Activated CD4-positive, alpha-beta memory T cell treated with anti-CD3 and anti-CD28 coated beads, Interleukin-2, amount 10 ng/mL, durations not matched to agents 7 days and 5 days (primary cell): ENCODE measurements at places on chromosomes 16 and 17. TPM values are rescaled to one million over a fixed set of nuclear protein-coding genes. Genes with fewer than 3 reads are reported as not detected.

CRYM gene
- total RNA-seq, result not detected

RGS9 gene
- 31.2 TPM for total RNA-seq

CLDN7 gene
- 0.80 TPM for total RNA-seq

SULT1A1 gene
- total RNA-seq, result 5.5 TPM

FADS6 gene
- not detected for total RNA-seq

DNA sequence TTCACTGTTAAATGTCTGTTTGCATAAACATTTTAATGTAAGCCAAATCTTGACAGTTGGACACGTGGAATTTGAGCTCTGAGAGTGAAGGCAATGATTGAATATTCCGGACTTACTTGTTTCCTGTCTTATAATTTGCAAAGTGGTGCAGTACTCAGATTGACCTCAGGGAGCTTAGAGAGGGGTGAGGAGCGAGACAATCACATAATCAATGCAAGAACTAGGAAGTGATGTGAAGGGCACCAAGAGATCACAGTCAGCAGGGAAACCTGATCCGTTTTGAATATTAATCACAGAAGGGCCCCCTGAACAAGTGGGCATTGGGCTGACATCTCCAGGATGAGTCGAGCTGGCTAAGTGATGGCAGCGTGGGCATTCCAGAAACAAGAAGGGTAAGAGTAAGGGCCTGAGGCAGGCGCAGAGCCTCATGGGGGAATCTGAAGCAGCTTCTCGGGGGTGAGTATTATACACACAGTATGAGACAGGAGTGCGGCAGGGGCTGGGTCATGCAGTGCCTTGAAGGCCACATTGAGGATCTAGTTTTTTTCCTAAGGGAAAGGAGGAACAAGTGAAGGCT, 26.1 kb downstream of the TEX2 start:
- no peaks in the 10 kb centered on the region for H3K27me3 ChIP-seq
- no peak overlapping the region for H3K27ac ChIP-seq
- no peaks in the 10 kb centered on the region for H3K36me3 ChIP-seq
- peaks cover 4% of the 10 kb centered on the region for H3K4me1 ChIP-seq

DNA sequence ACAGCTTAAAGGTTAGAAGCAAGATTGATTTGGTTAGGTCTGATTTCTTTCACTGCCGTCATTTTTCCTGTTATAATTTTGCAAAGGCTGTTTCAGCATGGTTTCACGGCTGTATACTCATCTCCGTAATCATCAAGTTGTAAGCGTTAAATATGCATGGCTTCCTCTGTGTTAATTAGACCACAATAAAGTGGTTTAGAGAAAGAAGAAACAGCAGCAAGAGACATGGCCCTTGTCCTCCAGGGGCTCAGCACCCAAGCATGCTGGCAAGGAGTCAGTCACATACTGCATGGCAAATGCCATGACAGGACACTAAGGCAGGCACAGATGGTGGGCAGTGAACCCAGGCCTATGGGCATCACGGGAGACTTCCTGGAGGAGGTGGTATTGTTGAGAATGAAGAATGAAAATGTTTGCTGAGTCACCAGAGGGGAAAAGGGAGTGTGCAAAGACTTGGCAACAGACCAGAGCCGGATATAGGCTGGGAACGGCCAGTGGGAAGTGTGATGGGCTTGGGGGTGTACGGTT, 61.4 kb upstream of the PLCG2 start:
- H3K36me3 ChIP-seq, result peaks cover 3% of the 10 kb centered on the region
- H3K27ac ChIP-seq, result peak overlapping the region; percentile 73
- DNase-seq, result peak; percentile 25
- H3K4me1 ChIP-seq, result peaks cover 49% of the 10 kb centered on the region
- peak overlapping the region; percentile 61 for H3K4me3 ChIP-seq

GRCh38 chr17:6473128-6473767, 29.0 kb downstream of the PIMREG start:
- no peaks in the 10 kb centered on the region for H3K27me3 ChIP-seq
- no peaks in the 10 kb centered on the region for H3K36me3 ChIP-seq
- no peaks in the 10 kb centered on the region for H3K4me1 ChIP-seq
- no peak overlapping the region for H3K27ac ChIP-seq
- H3K4me3 ChIP-seq, result no peak overlapping the region
- DNase-seq, result peak; percentile 69

GRCh38 chr16:24101431-24101830, 154.7 kb upstream of the CACNG3 start:
- DNase-seq, result no peak
- H3K27me3 ChIP-seq, result no peaks in the 10 kb centered on the region
- H3K4me1 ChIP-seq, result no peaks in the 10 kb centered on the region

- H3K4me1 ChIP-seq, result no peaks in the 10 kb centered on the region
- H3K36me3 ChIP-seq, result no peaks in the 10 kb centered on the region
- H3K27me3 ChIP-seq, result no peaks in the 10 kb centered on the region
- no peak overlapping the region for H3K4me3 ChIP-seq
- no peak overlapping the region for H3K27ac ChIP-seq
- DNase-seq, result no peak
These were observed 386.1 kb upstream of the C16orf82 start for GRCh38 chr16:26680671-26681070.
